ENCODE measurements at places on chromosomes 12 and 14. TPM values are rescaled to one million over a fixed set of nuclear protein-coding genes. Genes with fewer than 3 reads are reported as not detected.

COCH gene
- total RNA-seq, result 3.3 TPM

LALBA gene
- not detected for total RNA-seq

OR4L1 gene
- not detected for total RNA-seq

ARMH4 gene
- 9.2 TPM for total RNA-seq

KRT7 gene
- 12.6 TPM for total RNA-seq

ZNF84 gene
- 30.8 TPM for total RNA-seq

METTL25 gene
- total RNA-seq, result 21.9 TPM

RBP5 gene
- 11.1 TPM for total RNA-seq

LTB4R2 gene
- 3.6 TPM for total RNA-seq

LIN52 gene
- total RNA-seq, result 14.3 TPM

DAO gene
- total RNA-seq, result 0.90 TPM

DNA sequence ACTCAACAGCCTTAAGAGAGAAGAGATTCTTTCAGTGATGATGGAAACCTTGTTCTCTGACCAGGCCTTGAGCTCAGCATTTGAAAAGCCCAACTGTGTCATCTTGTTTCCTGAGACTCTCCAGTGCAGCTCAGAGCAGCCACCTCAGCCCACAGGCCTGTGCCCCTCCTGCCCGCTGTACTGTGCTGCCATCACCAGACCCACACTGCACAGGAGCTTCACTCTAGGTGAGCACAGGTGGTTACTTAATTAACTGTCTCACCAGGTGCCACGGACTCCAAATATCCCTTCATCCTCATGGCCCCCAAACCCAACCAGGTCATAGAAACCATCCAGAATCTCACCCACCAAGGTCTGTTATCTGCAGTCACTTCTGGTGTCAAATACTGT lies 51.3 kb downstream of the JAG2 start:
- no peak for DNase-seq

DNA sequence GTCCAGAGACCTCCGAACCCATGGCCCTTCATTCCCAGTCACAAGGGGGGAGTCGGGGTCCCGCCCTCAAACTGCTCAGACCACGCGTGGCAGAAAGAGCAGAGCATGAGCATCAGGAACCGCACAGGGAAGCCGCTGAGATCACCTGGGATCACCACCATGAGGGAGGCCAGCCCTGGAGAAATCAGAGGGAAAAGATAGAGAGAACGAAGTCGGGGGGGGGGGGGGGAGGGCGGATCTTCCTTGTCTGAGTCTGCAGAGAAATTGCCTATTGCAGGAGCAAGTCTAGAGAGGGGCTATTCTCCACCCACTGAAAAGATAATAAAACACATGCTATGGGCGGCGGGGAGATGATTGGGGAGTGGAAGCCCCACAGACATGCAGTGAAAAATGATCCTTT lies 884 bp upstream of the TMEM132C start:
- no peak for DNase-seq

GRCh38 chr14:103762036-103762435 lies 46.4 kb downstream of the ZFYVE21 start:
- DNase-seq, result no peak

DNA sequence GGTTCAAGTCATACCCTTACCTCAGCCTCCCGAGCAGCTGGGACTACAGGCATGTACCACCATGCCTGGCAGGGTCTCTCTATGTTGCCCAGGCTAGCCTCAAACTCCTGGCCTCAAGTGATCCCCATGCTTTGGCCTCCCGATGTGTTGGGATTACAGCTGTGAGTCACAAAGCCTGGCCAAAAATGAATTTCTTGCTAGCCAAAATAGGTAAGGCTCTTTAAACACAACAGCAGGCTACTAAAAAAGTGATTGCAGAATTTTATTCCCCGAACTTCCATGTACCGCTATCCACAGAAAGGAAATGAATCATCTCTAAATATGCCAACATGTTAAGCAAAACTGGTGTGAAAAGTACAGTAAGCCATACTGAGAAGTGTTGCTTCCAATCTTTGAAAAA lies 50.6 kb downstream of the WDHD1 start:
- no peak for DNase-seq

DNA sequence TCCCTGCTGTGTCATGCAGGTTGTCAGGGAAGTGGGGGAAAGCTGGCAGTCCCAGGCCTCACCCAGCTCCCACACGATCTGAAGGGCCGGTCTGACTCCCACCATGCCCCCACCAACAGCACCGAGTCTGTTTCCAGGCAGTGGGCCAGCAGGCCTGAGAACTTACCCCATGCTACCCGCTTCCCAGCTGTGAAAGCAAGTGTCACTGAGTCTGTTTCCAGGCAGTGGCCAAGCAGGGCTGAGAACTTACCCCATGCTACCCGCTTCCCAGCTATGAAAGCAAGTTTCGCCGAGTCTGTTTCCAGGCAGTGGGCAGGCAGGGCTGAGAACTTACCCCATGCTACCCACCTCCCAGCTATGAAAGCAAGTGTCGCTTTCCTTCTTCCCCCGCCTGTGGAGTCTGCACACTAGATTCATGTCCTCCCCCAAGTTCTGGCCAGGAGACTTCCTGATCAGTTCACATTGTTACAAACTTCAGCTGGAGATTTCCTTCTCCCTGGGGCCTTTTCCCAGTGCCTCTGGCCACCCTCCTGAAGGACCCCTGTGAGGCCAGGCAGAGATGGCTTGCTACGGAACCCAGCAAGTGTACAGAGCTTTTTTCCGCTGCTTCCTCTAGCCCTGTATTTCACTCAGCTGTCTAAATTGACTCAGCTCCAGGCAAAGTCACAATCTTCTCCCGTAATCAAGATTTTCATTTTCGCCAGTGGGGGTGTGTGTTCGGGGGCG lies 435.4 kb downstream of the TMTC2 start:
- no peak for DNase-seq

GRCh38 chr12:121390856-121391255 lies 9.1 kb upstream of the RNF34 start:
- DNase-seq, result no peak

DNA sequence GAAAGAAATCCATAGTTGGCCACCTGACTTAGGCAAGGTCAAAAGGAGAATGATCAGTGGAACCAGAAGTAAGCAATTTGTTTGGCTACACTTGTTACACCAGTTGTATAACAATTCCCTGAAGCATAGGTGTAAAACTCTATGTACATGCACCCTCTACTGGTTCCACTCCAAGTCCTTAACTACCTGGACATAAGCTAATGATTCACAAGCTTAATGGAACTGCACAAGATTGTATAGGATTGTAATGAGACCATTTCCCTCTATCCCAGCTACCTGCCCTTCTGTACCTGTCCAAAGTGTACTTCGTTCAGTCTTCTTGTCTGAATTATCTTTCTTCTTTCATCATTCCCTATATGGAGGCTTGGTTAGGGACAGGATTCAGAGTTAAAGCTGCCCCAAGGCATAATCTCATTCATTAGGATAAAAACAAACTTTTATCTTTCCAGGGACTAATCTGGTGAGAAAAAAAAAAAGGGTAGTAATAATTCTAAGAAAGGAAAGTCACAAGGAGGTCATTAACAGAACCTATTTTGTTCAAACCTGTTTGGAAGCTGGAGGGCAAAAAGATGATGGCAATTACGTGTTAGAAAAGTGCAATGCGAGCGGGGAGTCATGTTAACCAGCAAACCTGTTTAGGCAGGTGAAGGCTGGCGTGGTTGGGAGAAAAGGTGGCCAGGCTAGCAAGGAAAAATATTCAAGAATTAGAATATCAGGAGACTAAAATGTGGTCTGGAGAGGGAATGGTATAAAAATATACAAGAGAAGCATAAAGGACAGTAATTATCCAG lies 2.8 kb upstream of the TMEM52B start:
- DNase-seq, result peak; percentile 63

DNA sequence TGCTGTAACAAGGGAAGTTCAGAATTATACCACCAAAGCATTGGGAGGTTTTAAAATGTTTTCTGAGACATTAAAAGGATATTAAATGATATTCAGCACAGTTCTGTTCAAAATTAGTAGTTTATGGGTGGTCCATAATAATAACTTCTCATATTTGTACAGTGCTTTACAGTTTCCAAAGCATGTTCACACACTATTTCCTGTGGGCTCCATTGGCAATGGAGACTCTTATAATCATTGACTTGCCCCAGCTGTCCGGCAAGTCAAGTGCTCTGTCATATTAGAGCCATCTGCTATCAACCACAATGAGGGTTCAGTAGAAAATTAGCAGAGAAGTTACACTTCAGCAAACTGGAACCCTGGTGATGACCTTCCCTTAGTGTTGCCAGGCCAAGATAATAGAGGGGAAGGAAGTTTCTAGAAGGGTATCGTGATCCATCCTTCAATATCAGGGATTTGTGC lies 526.6 kb upstream of the CCDC196 start:
- DNase-seq, result no peak

- no peak for DNase-seq
Observed at GRCh38 chr14:100871234-100872186, 32.0 kb downstream of the RTL1 start.

GRCh38 chr14:37546621-37547447 lies 48.2 kb downstream of the FOXA1 start:
- peak; percentile 41 for DNase-seq

DNA sequence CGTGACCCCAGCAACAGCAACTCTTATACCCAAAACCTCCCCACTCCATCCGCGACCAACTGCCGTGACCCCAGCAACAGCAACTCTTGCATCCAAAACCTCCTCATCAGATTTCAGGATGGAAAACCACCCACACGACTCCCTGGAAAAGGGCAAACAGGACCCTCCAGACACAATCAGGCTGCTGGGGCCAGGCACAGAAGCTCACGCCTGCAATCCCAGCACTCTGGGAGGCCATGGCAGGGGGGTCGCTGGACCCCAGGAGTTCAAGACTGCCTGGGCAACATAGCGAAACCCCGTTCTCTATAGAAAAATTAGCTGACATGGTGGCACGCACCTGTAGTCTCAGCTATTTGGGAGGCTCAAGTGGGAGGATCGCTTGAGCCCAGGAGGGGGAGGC lies 19.7 kb downstream of the PGAM5 start:
- DNase-seq, result no peak

DNA sequence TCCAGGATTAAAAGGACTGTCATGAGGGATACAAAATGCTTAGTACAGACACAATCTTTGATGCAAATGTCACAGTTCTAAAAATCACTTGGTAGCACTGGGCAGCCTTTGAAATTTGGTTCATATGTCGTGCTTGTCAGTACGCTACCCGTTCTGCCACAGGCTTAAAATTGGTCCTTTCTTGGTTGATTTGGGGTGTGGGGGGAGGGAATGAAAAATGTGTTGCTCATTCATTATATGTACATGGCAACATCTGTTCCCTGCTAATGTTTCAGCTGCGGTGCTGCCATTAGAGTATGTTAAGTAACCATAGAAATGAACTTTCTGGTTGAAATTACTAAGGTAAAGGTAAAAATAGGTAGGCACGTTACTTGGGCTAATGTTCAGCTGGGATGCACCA lies 155.4 kb upstream of the ARHGAP5 start:
- DNase-seq, result no peak

DNA sequence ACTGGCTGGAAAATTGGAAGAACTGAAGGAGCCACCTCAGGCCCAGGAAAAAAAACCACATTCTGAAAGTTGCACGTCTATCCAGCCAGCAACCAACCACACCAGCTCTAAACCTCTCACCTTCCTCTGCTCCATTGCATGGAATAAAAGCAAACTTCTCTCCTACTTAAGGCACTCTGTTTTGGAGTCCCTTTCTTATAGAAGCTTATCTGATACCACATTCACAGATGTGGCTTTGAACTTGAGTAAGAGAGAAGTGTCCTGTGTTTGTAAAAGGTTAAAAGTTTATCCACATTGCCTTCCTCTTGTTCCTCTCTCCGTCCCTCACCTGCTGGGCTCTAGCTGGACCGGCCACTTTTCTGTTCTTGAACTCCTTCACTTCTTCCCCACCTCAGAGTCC lies 99.6 kb upstream of the PLXNC1 start:
- DNase-seq, result no peak

- DNase-seq, result no peak
Observed at GRCh38 chr14:93834699-93835371, 46.5 kb upstream of the PRIMA1 start.

DNA sequence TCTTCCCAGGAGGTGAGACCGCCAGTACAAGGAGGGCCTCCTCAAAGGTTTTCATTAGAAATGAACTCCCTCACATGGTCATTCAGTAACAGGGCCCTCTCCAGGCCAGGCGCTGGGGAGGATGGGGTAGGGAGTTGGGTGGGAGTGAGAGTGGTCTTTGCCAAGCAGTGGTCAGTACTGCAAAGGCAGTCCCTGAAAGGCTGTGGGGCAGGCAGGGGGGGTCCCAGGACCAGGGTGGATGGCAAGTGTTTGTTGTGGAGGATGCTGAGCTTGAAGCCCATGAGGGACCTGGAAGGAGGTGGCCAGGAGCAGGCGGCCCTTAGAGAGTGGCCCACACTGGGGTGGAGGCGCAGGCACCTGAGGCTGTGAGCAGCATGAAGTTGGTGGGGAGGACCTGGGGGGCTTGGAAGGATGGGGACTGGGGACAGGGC lies 26.1 kb downstream of the CEP170B start:
- DNase-seq, result peak; percentile 3

- no peak for DNase-seq
Observed at GRCh38 chr12:27651201-27651600, 45.0 kb upstream of the REP15 start.

GRCh38 chr14:101623077-101623372 lies 61.7 kb downstream of the DIO3 start:
- no peak for DNase-seq

- peak; percentile 28 for DNase-seq
Observed at GRCh38 chr14:91858536-91859275, 8.6 kb downstream of the TC2N start.

GRCh38 chr14:74698465-74698864 lies 14.4 kb downstream of the AREL1 start:
- DNase-seq, result no peak

DNA sequence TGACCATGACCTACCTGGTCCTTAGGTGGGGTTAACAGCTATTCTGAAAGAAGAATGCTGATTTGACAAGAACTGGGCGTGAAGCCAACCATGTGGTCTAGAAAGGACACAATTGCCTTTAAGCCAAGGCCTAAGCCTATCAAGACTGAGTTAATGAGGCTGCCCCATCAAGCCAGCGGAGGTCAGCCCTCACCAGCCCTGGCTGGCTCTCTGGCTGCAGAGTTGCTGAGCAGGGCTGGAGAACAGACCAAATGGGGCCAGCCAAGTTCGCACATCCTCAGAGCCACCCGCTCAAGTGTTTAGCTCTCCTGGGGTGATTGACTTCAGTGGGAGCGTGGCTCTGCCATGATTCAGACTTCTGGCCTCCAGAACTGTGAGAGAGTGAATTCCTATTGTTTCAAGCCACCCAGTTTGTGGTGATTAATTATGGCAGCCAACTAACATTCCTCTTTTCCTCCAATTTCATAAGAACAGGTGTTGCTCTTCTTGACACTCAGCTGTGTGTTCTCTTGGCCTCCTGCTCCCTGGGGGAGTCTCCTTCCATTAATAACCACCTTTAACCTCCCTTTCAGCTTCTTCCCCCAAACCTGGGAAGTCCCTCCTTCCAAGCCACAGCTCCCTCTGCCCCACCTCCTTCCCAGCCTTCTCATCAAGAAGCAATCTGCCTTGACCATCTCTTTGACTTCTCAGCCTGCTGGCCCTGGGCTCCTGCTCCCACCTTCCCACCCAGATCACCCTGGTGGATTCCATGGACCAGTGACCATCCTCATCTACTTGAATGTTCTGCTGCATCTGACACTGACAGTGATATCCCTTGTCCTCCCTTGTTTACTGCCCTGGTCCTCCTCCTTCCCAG lies 5.3 kb upstream of the SERPINA5 start:
- no peak for DNase-seq

All from hepatocyte (in vitro differentiated cells).